ENCODE measurements at places on chromosomes 6 and 20.
A peak's percentile ranks its signal among the peaks of the same experiment; 100 is the strongest.

DNA sequence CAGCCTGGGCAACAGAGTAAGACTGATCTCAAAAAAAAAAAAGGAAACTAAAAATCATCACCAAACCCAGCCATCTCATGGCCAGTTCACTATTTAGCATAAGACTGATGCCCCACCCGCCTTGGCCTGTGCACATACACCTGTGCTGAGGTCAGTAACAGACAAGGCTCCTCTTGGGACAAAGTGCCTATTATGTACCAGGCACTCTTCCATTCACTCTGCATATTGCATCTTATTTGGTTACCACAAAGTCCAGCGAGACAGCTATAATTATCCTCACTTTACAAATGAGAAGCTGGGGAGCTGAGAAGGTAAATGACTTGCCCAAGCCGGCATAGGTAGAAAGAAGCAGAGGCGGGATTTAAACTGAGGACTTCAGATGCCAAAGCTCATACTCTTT, 3.8 kb downstream of the PTPRT start:
- DNase-seq, result no peak

DNA sequence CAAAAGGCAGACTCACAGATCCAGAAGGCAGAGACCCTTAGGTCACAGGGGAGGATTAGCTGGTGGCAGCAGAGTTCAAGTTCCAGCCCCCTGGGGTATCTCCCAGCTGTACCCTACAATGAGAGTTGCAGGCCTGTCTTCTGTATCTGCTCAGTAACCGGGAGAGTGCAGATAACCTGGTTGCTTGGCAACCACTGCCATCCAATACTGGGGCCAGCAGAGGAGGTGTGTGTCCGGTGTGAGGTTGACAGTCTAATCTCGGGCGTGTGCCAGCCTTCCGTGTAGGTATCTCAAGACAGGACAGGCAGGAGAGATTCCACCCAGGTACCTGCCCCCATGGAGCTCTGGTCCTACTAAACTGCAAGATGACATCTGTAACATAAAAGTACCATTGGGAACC, 56.6 kb upstream of the TBC1D7 start:
- peak; percentile 18 for DNase-seq

- DNase-seq, result no peak
These were observed 35.1 kb downstream of the RGS17 start for GRCh38 chr6:153096031-153096430.

DNA sequence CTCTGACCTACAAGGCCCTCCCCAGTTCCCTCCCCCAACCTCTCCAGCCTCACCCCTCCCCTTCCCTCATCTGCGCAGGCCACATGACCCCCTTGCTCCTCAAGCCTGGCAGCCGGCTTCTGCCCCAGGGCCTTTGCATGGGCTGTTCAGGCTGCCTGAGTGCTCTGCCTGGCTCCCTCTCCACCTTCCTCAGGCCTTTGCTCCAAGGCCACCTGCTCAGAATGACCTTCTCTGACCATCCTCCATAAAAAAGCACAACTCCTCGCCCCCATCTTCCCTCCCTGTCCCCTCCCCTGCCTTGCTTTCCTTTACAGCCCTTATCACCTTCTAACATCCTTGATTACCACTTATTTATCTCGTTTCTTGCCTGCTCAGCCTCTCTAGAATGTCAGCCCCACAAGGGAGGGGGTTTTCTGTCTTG, 38.7 kb downstream of the SPDEF start:
- DNase-seq, result no peak

GRCh38 chr6:111724505-111724904, 118.8 kb upstream of the TRAF3IP2 start:
- no peak for DNase-seq

GRCh38 chr6:42818416-42818815, 36.6 kb downstream of the BICRAL start:
- DNase-seq, result no peak

GRCh38 chr6:13065581-13065980, 262.8 kb downstream of the TBC1D7 start:
- no peak for DNase-seq

- DNase-seq, result no peak
These were observed 165.9 kb downstream of the NRN1 start for GRCh38 chr6:5840734-5841390.
